ENCODE measurements at places on chromosomes 2 and 18.

- DNase-seq, result no peak
These were observed 69.1 kb upstream of the B3GNT7 start for GRCh38 chr2:231326404-231326803.

DNA sequence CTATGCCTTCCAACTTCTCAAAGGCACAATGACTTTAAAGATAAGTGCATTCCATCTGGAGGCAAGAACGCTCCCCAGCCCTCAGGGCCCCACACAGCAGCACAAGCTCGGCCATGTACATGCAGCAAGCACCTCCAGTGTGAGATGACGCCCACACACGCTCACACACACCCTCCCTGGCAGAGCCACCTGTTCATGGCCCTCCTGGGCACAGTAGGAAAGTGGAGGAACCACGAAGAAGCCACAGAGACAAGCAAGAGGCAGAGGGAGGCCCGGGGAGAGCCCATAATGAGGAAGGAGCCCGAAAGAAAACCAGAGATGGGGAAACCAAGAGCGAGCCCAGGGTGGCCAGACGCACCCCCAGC lies 21.7 kb downstream of the BIN1 start:
- no peak for DNase-seq

DNA sequence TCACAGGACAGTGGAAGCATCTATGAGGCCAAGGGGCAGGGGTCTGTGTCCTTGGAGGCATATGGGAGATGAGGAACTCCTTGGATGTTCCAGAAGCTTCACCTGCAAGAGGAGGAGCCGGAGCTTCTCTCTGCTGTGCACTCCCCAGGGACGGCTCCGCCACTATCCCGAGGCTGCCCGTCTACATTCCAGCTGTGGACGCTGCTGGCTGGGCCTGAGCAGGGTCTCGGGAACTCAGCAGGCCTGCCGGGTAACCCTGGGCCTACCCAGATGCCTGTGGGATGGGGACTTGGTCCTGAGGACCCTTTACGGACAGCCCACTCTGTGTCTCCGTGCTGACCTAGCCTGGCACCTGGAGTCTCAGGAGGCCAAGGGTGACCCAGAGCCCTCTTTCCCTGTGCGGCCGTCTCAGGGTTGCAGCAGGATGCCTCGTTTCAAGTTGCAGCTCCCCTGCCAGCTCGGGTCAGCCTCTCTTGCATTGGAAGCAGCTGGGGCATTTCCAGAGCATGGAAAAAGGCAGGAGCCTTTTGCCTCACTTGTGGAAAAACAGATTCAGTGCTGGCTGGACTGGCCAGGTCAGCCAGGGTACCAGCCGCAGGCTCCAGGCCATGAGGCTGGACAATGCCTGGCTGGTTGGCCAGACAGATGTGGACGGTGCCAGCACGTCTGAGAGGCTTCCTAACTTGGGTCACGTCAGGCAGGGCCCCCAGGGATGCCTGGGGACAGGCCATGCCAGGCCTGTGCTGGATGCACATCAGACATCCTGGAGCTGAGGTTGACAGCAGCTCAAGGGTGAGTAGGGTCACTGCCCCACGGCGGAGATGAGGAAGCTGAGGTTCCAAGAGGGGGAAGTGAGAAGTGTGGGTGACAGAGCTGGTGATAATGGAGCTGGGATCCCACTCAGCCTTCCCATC lies 41.5 kb downstream of the SCTR start:
- no peak for DNase-seq

- DNase-seq, result no peak
These were observed 11.0 kb upstream of the RAB31 start for GRCh38 chr18:9697121-9697520.

GRCh38 chr2:48900321-48901014 lies 144.9 kb upstream of the LHCGR start:
- no peak for DNase-seq

- no peak for DNase-seq
These were observed 683.3 kb upstream of the KLHL29 start for GRCh38 chr2:22701561-22702160.

- no peak for DNase-seq
These were observed 20.7 kb downstream of the SPTBN1 start for GRCh38 chr2:54476852-54477251.

DNA sequence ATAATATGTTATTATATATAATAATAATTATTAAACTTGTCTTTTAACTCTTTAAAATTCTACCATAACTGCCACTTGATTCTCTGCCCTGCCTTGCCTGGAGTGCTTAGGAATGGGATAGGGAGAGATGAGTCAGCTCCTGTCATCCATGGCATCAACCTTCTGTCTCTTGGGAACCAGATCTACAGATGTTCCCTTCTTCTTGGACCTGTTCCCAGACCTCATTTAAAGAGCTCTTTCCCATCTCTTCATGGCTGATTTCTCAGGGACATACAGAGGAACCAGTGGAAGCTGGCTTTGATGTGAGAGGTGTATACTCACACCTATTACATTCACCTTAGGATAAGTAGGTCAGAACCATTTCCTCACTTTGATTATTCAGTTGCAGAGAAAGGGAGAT lies 155.3 kb upstream of the MYO3B start:
- DNase-seq, result no peak

GRCh38 chr2:159128191-159128590 lies 158.3 kb downstream of the WDSUB1 start:
- DNase-seq, result no peak

GRCh38 chr2:85777441-85777861 lies 23.7 kb downstream of the ATOH8 start:
- no peak for DNase-seq

DNA sequence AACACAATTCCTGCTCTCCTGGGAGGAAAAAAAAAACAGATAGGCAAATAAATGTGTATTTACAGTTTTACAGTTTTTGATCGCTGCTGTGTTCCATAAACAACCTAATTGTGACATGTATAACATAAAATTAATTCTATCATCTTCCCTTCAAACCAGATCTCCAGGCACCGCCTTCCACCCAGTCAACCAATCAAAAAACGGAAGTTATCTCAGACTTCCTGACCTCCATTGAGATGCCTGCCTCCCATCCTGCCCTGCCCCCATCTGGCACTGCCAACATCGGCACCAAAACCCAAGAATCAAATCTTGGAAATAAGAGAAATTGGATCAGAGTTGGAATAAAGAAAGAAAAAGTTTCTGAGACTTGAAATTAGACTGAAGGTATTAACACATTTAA lies 3.1 kb upstream of the RIOK3 start:
- DNase-seq, result no peak

- DNase-seq, result no peak
These were observed 25.5 kb downstream of the RMC1 start for GRCh38 chr18:23528580-23529472.

DNA sequence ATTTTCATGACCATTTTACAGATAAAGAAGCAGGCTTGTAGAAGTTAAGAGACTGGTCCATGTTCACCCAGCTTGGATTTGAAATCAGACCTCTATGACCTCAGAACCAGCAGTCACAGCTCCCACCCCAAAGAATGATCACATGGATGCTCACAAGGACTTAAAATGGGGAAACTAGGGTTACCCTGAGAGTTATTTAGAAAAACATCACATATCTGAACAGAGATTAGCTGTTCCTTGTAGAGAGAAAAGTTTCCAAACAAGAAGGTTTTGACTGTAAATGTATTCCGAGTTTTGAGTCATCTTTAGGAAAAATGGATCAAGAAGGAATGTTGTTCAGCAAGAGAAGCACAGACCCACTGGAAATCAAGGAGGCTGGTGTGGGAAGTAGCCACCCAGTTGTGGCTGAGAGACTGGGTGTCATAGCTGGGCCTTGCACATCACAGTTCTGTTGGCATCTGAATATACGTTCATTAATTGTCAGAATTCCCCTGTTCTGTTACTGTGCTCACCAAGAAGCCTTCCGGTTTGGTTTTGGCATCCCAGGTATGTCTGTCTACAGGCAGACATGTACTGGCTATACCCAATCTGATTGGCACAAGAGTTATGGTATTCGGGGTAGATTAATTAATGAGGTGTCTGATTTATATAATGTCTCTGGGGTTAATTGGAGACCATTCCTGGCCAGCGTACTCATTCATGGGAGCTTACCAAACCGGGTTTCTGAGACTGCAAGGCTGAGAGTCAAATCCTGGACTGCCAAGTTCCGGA lies 371.8 kb upstream of the SLC14A2 start:
- no peak for DNase-seq

Measured in stimulated activated CD4-positive, alpha-beta T cell treated with anti-CD3 and anti-CD28 coated beads, Interleukin-1b, Interleukin-23, amount 100 ng/mL, for 1 hour (primary cell).